ENCODE measurements at places on chromosomes 16 and 17. TPM values are rescaled to one million over a fixed set of nuclear protein-coding genes. Genes with fewer than 3 reads are reported as not detected.

DNA sequence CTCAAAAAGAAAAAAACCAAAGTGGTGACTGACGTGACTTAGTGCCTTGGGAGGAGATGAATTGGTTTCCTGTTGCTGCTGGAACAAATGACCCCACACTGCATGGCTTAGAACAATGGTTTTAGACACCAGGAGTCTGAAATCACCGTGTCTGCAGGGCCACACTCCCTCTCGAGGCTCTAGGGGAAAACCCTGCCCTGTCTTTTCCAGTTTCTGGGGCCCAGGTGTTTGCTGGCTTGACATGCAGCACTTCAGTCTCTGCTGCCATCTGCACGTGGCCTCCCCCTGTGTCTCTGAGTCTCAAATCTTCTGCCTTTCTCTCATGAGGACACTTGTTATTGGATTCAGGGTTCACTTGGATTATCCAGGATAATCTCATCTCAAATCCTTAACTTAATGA lies 323.8 kb upstream of the TNRC6C start:
- no peak overlapping the region for H3K27ac ChIP-seq
- no peaks in the 10 kb centered on the region for H3K4me1 ChIP-seq
- H3K27me3 ChIP-seq: no peaks in the 10 kb centered on the region
- DNase-seq: peak; percentile 38

DNA sequence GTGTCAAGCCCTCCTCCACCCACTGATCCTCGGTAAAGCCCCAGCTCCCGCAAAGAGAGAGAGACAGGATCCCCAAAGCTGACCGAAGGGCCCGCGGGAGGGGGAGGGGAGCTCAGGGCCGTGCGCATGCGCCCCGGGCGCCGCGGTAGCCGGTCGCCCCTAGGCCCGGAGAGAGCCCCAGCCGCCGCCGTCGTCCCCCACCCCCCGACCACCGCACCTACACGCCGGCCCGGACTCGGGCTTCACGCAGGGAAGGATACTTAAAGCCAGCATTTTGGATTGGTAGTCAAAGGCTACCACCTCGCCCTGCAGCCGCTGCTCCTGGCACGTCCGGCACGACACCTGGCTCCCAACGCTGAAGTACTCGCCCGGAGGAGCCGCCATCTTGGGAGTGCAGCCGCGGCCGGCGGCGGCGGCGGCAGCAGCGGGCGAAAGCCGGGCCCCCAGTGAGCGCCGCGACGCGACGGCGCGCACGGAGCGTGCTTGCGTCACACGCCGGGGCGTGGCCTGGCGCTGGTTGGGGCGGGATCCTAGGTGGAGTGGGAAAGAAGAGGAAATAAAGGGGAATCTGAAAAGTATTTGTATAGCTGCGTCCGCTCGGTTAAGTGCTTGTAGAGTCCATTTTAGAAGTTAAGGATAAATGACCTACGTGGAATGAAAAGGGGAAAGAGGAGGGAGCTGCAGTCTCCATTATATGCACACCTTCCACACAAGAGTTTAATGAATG lies at the start of gene LSM12:
Gene LSM12, minus strand, starts transcription at position 468 of the 727 bp plus-strand sequence. Its CDS starts 84 bp downstream, at position 384.
- H3K36me3 ChIP-seq: peaks cover 26% of the 10 kb centered on the region
- no peaks in the 10 kb centered on the region for H3K27me3 ChIP-seq
- peak; percentile 97 for DNase-seq
- peak within 1 kb of the TSS; percentile 80 for H3K27ac ChIP-seq
- peaks cover 29% of the 10 kb centered on the region for H3K4me1 ChIP-seq
- peak within 1 kb of the TSS; percentile 93 for H3K4me3 ChIP-seq

Gene OR3A3
- total RNA-seq: not detected

DNA sequence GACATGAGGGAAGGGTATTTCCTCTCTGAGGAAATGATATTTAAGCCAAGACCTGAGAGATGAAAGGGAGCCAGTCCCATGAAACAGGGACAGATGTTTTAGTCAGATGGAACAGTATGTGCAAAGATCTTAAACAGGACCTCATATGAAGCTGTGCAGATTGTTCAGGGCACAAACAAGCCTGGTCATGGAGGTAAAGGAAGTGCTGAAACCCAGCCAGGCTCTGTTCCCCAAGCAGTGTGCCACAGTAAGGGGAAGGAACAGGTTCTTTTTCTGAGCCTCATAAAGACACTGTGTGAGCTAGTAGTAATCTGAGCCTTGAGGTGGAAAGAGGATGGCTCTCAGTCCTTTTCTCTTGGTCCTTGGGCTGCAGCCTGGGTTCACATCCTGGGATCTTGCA lies 159.9 kb downstream of the ANKFN1 start:
- no peak overlapping the region for H3K4me3 ChIP-seq
- no peaks in the 10 kb centered on the region for H3K4me1 ChIP-seq
- DNase-seq: no peak
- H3K36me3 ChIP-seq: no peaks in the 10 kb centered on the region

Gene RSKR
- 33.5 TPM for total RNA-seq

GRCh38 chr17:56821847-56822534 lies 11.7 kb downstream of the C17orf67 start:
- no peaks in the 10 kb centered on the region for H3K36me3 ChIP-seq
- H3K4me3 ChIP-seq: peak overlapping the region; percentile 44
- H3K27ac ChIP-seq: no peak overlapping the region
- peak; percentile 79 for DNase-seq
- H3K4me1 ChIP-seq: peaks cover 24% of the 10 kb centered on the region
- no peaks in the 10 kb centered on the region for H3K27me3 ChIP-seq

DNA sequence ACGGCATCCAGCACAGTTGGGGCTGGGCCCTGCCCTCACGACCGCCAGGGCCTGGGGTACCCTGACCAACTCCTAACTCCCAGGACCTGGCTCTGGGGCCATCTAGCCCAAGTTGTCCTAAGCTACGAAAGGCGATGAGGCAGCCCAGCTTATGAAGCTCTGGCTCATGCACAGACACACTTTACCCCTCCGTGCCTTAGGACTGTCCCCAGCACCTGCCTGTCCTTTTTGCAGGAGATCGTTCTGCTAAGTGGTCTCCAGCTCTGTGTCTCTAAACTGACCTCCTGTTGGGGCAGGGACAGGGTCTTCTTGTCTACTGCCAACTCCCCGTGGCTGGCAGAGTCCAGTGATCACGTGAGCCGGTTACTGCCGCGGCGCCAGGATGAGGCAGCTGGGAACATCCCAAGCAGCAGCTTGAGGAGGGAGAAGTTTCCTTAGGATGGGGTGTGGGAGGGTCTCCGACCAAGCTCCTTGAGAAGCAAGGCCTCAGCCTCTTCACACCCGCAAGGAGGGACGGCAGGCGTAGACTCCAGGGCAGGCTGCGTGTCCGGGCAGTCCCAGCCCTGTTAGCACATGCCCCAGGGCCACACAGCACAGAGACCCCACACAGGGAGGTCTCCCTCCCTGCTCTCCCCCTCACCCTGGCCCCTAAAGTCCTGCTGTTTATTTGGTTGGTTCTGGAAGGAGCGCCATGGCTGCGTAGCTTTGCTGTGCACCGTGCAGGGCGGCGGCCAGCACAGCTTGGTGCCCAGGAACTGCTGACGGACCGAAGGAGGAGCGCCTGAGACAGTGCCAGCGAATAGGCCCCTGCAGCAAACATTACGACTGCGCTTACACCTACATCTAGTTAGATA lies 16.4 kb upstream of the METRNL start:
- H3K36me3 ChIP-seq: no peaks in the 10 kb centered on the region
- H3K27ac ChIP-seq: no peak overlapping the region
- H3K4me3 ChIP-seq: no peak overlapping the region
- H3K4me1 ChIP-seq: no peaks in the 10 kb centered on the region

Data from Karpas-422 (cell line).